ENCODE measurements at places on chromosomes 12 and 14. TPM values are rescaled to one million over a fixed set of nuclear protein-coding genes. Genes with fewer than 3 reads are reported as not detected.

DNA sequence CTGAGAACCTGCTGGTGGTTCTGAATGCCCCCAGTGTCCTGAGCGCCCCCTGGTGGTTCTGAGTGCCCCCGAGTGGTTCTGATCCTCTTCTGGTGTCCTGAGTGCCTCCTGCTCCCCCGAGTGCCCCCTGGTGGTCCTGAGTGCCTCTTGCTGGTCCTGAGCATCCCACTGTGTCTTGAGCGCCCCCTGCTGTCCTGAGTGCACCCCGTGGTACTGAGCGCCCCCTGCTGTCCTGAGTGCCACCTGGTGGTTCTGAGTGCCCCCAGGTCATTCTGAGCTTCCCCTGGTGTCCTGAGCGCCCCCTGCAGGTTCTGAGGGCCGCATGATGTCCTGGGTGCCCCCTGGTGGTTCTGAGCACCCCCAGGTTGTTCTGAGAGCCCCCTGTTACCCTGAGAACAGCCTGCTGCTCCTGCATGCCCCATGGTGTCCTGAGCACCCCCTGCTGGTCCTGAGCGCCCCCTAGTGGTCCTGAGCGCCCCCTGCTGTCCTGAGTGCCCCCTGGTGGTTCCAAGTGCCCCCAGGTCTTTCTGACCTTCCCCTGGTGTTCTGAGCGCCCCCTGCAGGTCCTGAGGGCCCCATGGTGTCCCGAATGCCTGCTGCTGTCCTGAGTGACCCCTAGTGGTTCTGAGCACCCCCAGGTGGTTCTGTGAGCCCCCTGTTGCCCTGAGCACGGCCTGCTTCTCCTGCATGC is 1165.4 kb downstream of the TMEM121 start:
- no peak for DNase-seq

- no peak for DNase-seq
These were observed 103.8 kb downstream of the SLC16A7 start for GRCh38 chr12:59699421-59700152.

DNA sequence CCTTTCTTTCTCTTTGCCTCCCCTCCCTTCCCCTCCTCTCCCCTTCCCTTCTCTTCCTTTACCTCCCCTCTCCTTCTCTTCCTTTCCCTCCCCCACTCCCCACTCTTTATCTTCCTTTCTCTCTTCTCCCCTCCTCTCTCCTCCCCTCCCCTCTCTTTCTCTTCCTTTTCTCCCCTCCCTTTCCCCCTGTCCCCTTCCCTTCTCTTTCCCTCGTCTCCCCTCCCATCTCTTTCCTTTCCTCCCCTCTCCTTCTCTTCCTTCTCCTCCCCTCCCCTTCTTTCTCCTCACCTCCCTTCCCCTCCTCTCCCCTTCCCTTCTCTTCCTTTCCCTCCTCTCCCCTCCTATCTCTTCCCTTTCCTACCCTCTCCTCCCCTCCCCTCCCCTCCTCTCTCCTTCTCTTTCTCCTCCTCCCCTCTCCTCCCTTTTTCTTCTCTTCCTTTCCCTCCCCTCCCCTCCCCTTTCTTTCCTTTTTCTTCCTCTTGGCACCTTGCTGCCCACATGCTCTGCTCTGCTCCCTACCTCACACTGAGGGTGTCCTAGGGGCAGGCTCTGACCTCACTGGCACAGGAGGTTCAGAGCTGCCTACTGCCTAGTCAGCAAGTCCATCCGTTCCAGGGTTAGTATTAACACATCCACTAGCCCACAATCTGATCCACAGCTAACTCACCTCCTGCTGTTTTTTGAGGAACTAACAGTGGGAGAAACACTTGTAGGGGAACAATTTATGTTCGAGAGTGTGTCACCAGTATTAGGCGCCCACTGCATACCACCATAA is 101.0 kb downstream of the NUAK1 start:
- DNase-seq = no peak

GRCh38 chr14:57652769-57653168 is 159.1 kb upstream of the CCDC198 start:
- DNase-seq = no peak

GRCh38 chr12:19964549-19964948 is 403.8 kb upstream of the PDE3A start:
- no peak for DNase-seq

- no peak for DNase-seq
These were observed 51.5 kb downstream of the HECTD4 start for GRCh38 chr12:112330706-112331105.

- no peak for DNase-seq
These were observed 17.1 kb upstream of the HIGD1C start for GRCh38 chr12:50934981-50935807.

- DNase-seq = no peak
These were observed 249.2 kb upstream of the PWP1 start for GRCh38 chr12:107436376-107436775.

- DNase-seq = no peak
These were observed 21.3 kb downstream of the MYBPC1 start for GRCh38 chr12:101616027-101616494.

DNA sequence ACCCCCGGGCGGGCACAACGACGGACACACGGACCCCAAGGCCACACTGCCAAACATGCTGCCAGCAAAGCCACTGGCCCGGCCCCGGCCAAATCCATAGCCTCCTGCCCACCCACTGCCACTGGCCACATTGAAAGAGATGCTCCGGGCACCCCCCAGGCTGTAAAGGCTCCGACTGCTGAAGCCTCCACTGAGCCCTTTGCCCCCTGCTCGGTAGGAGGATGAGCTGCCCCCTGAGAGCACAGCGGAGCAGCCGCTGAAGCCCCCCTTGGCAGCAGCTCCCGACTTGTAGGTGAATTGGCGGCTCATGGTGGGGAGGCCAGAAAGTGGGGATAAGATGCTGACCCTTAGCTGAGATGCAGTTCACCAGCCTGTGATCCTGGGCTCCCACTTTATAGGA is at the start of gene KRT73:
Gene KRT73, minus strand, starts transcription at position 344 of the 400 bp plus-strand sequence. Its CDS starts 35 bp downstream, at position 309.
- no peak for DNase-seq

GRCh38 chr14:102731871-102732800 is 45.1 kb upstream of the TRAF3 start:
- DNase-seq = no peak

GRCh38 chr12:124646385-124647230 is 79.2 kb upstream of the NCOR2 start:
- DNase-seq = no peak

DNA sequence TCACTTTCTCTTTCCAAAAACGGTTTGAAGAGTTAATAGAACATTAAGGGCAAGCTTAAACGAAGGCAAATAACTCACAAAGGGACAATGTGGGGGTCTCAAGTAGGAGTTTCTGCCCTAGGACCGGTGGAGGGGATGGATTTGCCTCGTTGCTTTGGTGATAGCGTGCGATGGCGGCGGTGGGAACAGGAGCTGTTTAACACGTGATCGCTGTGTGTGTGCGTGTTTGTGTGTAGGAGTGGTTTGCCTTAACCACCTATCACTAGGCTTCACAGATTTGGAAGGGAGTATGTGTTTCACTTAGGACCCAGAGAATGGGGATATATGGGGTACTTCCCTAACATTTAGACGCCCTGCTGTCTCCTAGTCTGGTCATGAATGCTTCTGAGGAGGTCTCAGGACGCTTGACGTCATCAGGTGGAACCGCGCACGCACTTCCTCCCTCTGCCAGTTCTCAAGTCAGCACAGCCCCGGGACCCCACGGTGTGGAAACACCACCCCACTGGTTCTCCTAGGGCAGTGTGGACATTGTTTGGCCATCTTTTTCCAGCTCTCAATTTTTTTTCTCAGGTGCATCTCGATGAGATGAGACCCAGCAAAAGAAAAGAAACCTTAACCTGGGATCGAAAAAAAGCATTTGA is 231.2 kb downstream of the ATP23 start:
- DNase-seq = no peak

DNA sequence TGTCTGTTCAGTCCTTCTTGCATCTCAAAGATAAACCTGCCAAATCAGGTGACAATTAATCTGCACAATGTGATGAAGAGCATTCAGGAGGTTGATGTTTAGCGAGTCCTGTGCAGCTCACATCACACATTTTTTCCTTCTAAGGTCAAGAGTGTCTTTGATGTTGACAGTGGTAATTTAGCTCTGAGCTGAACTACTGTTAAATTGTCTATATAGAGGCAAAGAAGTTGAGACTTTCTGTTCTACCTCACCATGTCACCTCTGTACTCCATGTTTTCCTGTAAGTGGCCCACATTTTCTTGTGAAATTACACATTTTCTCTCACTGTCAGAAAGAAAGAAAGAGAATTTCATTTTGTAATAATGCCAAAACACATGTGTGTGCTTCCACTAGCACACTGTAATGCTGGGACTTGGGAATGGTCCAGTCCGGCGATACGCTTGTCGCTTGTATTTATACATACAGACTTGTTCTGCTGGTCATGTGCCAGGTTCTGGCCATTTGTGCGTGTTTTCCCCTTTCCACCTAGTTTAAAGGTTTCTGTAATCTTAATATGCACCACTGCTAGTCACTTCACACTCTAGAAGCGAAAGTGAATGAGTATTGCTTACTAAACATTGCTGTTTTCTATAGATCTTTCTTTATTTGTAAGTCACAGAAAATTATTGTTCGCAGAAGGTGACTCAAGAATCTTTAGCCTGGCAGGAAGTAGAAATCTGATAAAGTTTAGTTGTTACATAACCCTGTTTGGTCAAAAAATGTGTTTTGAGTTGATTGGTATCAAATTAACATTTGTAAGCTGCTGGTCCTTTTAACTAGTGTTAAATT is 328.9 kb downstream of the TMTC2 start:
- no peak for DNase-seq

DNA sequence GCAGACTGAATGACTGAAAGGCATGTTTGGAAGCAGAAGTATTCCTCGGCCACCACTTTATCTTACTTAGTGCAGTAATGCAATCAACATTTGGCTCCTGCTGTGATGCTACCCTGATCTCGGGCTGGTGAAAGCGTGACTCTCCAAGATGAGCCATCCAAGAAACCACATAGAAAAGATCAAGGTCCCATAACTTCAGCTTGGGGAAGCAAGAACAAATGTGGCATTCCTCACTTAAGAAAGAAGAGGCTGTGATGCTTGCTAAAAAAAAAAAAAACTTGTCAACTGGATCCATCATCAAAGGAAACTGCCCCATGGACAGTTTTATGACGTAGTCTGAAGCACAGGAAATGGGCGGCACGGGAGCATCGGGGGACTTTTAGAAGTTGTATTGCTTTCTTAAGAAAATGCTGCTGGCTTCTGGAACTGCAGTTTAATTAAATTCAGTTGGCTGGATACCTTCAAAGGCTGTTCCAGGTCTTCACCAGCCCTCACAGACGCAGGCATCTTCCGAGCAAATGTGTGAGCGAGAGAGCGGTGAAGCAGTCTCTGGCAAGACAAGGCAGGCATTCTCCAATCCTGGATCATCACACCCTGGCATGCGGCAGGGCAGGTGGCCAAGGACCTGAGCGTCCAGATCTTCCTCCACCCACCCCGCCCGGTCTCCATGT is 38.2 kb upstream of the MAP1LC3B2 start:
- DNase-seq = no peak

GRCh38 chr14:95953111-95953724 is 76.6 kb downstream of the TUNAR start:
- no peak for DNase-seq

DNA sequence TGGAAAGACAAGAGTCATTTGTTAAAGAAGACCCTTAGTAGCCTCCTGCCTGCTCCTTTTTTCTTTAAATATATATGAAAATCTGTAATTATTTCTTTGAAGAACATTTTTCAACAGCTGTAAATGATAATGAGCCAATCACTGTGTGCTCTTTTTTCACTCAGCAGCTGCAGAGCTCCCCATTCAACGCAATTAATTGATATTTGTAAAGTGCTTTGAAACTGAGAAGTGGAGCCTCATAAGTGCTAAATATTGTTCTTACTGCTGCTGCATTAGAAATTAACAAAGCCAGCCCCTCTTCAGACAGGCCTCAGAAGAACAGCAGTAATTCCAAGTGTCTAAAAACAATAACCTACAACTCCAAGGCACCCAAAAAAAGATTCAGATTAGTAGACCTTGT is 224.3 kb downstream of the GXYLT1 start:
- DNase-seq = no peak

- DNase-seq = no peak
These were observed 79.5 kb downstream of the APAF1 start for GRCh38 chr12:98724384-98725155.

DNA sequence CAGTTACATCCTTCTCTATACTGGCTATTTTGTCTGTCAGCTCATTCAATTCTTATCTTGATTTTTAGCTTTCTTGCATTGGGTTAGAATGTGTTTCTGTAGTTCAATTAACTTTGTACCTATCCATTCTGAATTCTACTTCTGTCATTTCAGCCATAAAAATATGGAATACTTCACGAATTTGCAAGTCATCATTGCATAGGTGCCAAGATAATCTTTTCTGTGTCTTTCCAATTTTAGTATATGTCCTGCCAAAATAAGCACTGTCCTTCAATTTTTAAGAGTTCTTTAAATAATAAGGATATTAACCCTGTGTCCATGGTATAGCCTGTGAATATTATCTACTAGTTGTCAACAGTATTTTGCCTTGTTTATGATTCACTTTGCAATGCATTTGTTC is 665.7 kb upstream of the MDGA2 start:
- DNase-seq = no peak

DNA sequence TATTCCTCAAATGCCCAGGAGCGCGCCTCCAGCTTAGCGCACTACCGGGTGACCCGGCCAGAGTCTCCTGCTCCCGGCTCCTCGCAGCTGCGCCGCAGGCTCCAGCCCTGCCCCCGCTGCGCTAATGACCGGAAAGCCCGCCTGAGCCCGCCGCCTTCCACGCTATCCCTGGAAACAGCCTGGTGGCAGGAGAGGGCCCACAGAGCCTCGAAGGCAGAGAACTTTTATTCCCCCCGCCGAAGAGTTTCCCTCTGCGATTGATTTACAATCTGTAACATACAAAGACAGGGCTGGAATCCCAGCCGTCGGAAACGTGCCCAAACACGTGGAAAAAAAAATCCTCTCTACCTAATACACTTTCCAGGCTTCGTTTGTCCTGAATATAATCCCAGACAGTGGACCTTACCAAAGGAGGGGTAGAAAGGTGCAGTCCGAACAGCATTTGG is 1.5 kb downstream of the COL2A1 start:
- DNase-seq = no peak

- no peak for DNase-seq
These were observed 21.6 kb downstream of the PUS7L start for GRCh38 chr12:43736927-43737440.

Gene SAMD15
- 0.14 TPM for total RNA-seq

Gene PRICKLE1
- 3.9 TPM for total RNA-seq

Gene GPR162
- 1.1 TPM for total RNA-seq

Gene GLIPR1L1
- total RNA-seq = not detected

Gene TEAD4
- 62.6 TPM for total RNA-seq

Gene TNFRSF1A
- 311 TPM for total RNA-seq

Gene BLOC1S1
- total RNA-seq = 113 TPM

Gene RTN1
- total RNA-seq = 66.5 TPM

Gene RNASE3
- total RNA-seq = not detected

Gene PROX2
- total RNA-seq = not detected

Gene KRT6C
- total RNA-seq = not detected

Gene CMA1
- not detected for total RNA-seq

Gene GOLGA3
- total RNA-seq = 137 TPM

All from thoracic aorta (tissue), 2 donors.